ENCODE measurements at places on chromosomes 1 and 21.

GRCh38 chr21:39209334-39209688 is 26.1 kb upstream of the PSMG1 start:
- no peak for DNase-seq

GRCh38 chr1:46437723-46438122 is 43.6 kb downstream of the FAAH start:
- no peak for DNase-seq

GRCh38 chr1:225866061-225866837 is 15.9 kb downstream of the TMEM63A start:
- no peak for DNase-seq

- no peak for DNase-seq
Observed at GRCh38 chr1:58704616-58705021, 4.8 kb upstream of the MYSM1 start.

- no peak for DNase-seq
Observed at GRCh38 chr1:160567858-160568682, 11.2 kb downstream of the CD84 start.

DNA sequence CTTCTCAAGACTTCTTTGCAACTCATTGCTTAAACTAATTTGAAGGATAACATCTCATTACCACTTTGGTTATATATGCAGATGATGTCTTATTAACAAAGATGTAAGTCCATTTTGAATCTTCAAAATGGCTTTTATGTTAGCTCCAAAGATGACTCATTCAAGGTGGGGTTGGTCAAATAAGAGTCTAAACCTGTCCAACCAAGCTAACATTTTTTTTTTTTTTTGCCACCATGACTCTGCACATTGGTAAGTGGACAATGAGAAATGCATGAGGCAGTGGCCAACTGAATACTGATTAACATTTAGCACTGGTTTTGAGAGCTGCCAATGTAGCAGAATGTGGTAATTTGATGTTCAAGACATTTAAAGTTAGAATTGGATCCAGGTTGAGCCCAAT is 278 bp upstream of the KRTAP27-1 start:
- DNase-seq, result no peak

DNA sequence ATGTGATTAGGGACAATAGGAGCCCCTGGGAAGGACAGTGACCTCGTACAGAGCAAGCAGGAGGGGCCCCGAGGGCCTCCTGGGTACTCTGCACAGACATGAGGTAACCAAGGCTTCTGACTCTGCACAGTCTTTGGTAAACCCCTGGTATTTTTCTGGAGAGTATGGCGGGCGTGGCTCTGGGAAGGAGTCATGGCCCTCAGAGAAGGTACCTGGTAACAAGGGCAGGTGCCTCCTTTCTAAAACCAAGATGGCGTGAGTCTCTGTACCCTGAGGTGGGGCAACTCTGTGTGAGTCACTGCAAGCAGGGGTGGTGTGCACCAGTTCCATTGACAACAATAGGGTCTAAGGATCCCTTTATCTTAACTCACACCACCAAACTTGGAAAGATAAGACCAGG is 39.9 kb upstream of the SLC19A1 start:
- no peak for DNase-seq

DNA sequence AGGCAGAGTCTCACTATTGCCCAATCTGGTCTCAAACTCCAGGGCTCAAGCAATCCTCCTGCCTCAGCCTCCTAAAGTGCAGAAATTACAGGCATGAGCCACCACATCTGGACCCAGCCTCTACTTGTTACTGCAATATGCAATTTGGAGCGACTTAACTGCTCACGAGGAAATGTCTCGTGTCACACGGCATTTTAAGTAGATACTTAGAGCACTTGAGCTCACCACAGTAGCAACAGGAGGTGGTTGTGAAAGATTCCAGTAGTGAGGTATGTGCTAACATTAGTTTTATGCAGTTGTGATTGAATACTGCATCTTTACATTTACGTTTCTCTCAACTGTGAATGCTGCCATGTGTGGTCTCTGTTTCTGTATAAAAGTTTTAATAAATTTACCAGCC is 5.8 kb upstream of the NDUFV3 start:
- DNase-seq, result no peak

GRCh38 chr1:80629304-80629837 is 1171.4 kb upstream of the ADGRL2 start:
- DNase-seq, result no peak

DNA sequence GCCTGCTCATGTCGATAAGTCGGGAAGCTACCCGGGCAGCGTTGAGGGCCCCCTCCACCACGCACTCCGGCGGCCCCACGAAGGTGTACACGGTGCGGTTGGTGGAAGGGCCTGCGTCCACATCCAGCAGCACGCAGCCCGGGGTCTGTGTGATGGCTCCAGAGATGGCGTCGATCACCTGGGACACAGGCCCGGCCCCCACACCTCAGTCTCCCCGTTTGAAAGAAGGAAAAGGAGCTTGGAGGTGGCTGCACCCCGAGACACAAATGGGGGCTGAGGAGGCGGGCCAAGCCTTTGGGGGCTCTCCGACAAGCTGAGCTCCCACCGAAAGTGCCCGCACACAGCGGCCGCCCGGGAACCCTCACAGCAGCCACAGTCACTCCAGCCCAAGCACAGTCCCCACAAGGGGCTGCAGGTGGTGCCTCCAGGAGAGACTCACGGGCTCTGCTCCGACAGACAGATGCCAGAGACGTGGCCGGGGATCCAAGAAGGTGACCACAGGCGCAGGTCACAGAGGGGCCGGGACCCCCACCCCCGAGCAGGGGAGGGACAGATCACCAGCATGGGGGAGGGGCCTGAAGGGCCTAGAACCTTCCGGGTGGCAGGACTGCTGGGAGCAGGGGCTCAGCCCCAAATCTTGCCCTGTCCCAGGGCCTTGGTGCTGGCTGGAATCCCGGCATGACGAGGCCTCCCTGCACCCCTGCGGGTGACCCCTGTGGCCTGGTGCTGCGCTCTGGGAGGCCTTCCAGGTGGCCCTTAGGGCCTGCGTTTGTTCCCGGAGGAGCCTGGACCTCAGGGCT is 1.0 kb downstream of the FTCD start:
- no peak for DNase-seq

DNA sequence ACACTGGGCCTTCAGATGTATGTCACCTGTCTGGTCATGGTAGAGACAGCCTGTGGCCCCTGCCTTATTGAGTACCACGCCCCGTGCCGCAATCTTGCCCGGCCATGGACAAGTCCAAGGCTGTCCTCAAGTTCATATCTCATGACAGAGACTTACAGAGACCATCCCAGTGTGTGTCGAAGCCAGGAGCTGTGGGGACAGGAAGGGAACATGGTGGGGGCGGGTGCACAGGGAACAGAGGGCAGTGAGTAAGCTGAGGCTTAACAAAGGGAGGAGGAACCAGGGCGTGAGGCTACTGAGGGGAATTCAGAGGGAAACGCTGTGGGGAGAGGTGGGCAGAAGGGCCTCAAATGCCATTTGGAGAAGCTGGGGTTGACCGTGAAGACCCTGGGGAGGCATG is 75.8 kb downstream of the ALPL start:
- no peak for DNase-seq

- no peak for DNase-seq
Observed at GRCh38 chr1:10324627-10325026, 74.2 kb upstream of the PGD start.

DNA sequence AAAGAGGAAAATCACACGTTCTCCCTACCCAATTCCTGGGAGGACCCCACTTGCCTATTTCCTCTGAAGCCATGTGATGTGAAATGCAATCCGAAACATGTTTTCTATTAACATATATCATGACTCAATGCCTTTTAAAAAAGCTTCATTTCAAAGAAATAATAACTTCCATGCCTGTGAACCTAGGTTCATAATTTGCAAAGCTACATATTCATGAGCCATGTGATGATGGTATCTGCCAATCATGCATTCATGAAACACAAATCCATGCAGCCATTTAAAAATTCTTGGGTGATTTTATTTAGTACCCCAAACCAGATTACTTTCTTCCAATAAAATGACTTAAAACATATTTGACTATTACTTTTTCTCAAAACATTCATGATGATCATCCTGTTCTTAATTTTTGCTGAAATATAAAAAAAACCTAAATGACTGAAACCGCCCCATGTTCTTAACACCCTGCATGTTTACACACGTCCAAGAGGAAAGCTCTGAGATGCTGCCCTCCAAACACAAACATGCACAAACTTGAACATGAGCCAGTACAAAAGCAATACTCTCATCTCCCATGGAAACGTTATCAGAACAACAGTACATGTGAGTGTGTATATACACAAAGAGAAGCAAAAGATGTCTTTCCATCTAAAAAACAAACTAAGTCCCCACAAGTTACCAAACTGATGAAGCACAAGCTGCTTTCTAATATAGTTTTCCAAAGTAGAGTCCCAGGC is 140.1 kb downstream of the TGFBR3 start:
- no peak for DNase-seq

DNA sequence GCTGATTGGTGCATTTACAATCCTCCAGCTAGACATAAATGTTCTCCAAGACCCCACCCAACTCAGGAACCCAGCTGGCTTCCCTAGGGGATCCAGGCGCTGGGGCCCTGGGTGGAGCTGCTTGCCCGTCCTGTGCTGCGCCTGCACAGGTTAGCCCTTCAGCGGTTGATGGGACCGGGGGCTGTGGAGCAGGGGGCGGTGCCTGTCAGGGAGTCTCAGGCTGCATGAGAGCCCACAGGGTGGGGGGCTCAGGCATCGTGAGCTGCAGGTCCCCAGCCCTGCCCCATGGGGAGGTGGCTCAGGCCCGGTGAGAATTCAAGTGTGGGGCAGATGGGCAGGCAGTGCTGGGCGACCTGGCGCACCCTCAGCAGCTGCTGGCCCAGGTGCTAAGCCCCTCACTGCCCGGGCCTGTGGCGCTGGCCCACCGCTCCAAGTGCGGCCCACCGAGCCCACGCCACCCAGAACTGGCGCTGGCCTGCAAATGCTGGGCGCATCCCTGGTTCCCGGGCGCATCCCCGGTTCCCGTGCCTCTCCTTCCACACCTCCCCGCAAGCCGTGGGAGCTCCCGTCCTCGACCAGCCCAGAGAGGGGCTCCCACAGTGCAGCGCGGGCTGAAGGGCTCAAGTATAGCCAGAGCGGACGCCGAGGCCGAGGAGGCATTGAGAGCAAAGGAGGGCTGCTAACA is 23.1 kb upstream of the CLCA4 start:
- no peak for DNase-seq

GRCh38 chr1:208164609-208165008 is 79.6 kb downstream of the PLXNA2 start:
- DNase-seq, result no peak

GRCh38 chr1:38730511-38731397 is 128.8 kb downstream of the RRAGC start:
- no peak for DNase-seq

GRCh38 chr21:45460011-45460565 is 55.1 kb downstream of the COL18A1 start:
- no peak for DNase-seq

GRCh38 chr21:28068455-28069358 is 924.0 kb downstream of the LTN1 start:
- DNase-seq, result no peak

DNA sequence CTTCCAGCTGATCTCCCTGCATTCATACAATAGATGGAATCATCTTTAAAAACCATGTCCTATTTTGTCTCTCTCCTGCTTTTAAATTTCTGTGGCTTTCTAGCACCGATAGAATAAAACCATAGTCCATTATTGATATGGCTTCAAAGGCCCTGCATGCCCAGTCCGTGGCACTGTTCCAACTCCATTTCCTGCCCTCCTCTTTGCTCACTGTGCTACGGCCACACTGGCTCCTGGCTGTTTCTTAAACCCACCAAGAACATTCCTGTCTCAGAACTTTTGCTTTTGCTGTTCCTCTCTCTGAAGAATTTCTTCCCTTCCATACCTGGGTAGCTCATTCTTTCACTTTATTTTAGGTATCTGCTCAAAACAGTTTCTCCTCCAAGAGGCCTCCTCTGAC is 7.2 kb downstream of the SLAMF1 start:
- no peak for DNase-seq

- no peak for DNase-seq
Observed at GRCh38 chr1:14952626-14953314, 200.8 kb upstream of the TMEM51 start.

- DNase-seq, result no peak
Observed at GRCh38 chr1:62092110-62092509, 102.5 kb upstream of the L1TD1 start.

GRCh38 chr1:210446479-210446878 is 117.8 kb downstream of the HHAT start:
- DNase-seq, result no peak

DNA sequence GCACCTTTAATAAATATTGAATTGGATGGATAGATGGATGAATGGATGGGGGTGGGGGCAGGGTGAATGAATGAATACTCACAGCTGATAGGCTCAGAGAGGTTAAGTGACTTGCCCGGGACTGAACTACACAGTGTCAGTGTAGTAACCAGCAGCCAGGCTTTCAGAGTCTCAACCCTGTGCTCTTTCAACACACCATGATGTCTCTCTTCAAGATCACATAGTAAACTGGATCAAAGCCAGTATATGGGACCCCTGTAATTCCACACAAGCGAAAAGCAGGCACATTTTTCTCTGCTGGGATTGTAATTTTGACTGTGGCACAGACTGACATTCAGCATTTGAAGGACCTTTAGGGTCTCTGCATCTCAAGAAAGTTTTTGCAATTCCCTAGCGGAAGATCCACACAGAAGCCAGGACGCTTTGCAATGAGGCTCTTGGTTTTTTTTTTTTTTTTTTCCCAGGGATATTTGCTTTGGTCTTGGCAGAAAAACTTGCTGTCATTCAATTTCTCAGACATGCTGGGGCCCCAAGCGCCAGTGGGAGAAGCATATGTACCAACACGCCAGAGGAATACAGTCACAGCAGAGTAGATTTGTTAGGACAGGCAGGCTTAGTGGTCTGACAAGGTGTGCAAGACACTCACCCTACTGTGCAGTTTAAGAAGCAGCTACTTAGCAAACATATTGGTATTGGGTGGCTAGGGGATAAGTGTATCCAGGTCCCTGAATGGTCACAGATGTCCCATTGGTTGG is 213.1 kb upstream of the CAMK1G start:
- DNase-seq, result no peak

GRCh38 chr1:18883079-18883478 is 19.3 kb downstream of the ALDH4A1 start:
- DNase-seq, result no peak

DNA sequence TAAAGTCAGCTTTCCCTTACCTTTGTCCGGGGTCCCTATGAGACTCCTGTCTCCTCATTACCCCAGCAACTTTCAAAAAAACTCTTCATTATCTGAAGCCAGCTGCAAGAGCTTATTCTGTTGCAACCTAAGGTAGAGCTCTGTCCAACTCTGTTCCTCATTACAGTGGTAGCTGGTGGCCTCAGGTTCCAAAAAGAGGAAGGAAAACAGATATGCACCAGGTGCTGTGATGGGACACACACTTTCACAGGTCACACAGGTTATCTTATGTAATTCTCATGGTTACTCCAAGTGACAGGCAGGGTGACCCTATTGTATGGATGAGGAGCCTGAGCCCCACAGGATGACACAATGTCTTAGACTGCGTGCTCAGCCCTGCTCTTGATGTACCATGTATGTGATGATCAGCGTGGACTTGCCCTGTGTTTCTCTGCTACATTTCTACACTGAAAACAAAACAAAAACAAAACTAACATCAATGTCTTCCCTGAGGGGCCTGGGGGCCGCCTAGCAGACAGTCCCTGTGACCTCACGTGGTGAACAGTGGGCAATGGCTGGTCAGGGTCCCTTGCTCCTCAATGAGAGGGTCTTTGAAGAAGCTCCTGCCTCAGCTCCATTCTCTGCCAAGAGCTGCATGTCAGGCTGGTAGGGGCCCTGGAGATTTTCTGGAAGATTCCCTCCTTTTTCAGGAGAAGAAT is 9.7 kb upstream of the TENT5C start:
- DNase-seq, result no peak

All from anterior cingulate cortex (tissue), 58 donors.